ENCODE measurements at places on chromosomes 2 and 18.

DNA sequence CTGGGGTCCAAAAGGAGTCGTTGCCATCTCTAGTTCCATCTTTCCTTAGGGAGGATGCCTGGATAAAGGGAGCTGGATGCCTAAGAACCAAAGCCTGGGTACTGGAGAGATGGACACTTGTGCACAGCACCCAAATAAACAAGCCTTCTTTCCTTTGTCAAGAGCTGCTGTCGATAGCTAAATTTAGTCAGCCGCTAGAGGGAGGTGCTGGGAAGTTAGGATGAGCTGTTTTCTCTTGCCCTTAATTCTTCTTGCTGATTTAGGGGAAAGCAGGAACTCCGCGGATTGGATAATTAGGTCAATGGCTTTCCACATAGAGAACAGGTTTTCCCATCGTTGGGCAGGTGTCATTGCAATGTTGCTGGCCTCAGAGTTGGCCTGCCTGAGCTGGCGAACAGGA is 30.9 kb upstream of the SERPINB12 start:
- DNase-seq, result no peak

DNA sequence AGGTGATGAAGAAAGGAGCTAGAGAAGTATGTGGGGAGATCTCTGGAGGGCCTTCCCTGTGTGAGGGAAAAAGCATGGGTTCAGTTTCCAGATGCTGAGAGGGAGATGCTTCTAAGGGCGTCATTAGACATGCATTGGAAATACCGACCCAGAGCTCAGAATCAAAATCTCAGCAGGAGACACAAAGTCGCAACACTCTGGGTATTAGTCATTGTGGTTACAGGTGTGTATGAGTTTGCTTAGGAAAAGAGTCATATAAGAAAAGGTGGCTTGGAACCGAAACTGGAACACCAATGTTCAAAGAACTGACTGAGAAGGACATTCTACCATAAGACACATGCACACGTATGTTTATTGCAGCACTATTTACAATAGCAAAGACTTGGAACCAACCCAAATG is 477.1 kb downstream of the FBXO15 start:
- DNase-seq, result no peak

- no peak for DNase-seq
Measured at GRCh38 chr2:65345631-65346030, 86.8 kb downstream of the SPRED2 start.

GRCh38 chr2:61722800-61723199 is 131.1 kb downstream of the FAM161A start:
- no peak for DNase-seq

GRCh38 chr2:112818094-112818902 is 18.3 kb downstream of the IL1B start:
- DNase-seq, result no peak

DNA sequence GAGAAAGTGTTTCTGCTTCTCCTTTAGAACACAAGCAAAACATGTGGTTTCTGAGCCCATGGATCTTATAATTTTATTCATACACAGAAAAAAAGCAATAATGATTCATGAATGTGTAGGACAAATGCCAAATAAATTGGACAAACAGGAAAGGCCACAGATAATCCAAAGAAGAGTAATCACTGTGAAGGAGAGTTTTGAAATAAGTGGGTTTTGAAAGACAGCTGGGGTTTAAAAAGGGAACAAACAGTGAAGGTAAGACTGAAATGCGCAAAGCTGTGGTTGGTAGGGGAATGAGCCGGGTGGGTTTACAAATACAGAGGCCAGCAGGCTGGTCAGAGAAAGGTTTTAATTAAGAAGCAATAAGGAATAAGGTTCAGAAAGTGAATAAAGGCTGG is 50.0 kb upstream of the MBOAT2 start:
- no peak for DNase-seq
